Panc1 (cell line): ENCODE measurements at places on chromosomes 3 and 15. TPM values are rescaled to one million over a fixed set of nuclear protein-coding genes. Genes with fewer than 3 reads are reported as not detected.

The ZBBX gene
- not detected for total RNA-seq

The PCOLCE2 gene
- total RNA-seq: 14.6 TPM

The BFSP2 gene
- 0.67 TPM for total RNA-seq

The GOLGA6B gene
- not detected for total RNA-seq

The FOXB1 gene
- 0.64 TPM for total RNA-seq

The MKRN3 gene
- total RNA-seq: 7.9 TPM

The ZNF774 gene
- 5.2 TPM for total RNA-seq

The MITF gene
- 10.8 TPM for total RNA-seq

The C2CD4A gene
- total RNA-seq: 0.15 TPM
